Stimulated activated CD4-positive, alpha-beta T cell treated with anti-CD3 and anti-CD28 coated beads, Interleukin-1b, Interleukin-23, amount 100 ng/mL, for 4 hours (primary cell): ENCODE measurements at places on chromosomes 2 and 18.

DNA sequence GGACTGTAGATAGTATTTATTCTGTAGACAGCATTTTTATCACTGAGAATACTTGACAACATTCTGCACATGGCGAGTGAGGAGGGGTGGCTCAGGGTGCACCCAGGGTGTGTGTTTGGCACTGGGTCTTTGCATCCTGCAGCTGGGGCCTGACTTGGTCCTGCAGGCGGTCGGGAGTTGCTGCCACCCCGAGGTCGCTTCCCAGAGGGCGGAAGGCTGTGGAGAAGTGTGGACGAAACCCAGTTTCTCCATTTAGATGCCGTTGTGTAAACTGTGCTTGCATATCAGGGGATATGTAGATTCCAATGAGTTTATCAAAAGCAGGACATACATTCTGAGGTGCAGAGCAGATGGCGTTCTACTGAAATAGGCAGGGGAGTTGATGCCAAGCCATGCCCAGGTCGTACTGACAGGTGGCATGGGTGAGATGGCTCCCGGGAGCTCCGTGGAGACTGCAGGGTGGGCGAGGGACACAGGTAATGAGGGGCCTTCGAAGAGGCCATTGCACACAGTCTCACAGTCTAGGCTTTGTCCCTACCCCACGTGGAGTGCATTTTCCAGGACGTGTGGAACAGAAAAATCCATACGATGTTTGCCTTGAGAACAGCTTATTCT lies 74.5 kb downstream of the RTP5 start:
- DNase-seq = no peak

DNA sequence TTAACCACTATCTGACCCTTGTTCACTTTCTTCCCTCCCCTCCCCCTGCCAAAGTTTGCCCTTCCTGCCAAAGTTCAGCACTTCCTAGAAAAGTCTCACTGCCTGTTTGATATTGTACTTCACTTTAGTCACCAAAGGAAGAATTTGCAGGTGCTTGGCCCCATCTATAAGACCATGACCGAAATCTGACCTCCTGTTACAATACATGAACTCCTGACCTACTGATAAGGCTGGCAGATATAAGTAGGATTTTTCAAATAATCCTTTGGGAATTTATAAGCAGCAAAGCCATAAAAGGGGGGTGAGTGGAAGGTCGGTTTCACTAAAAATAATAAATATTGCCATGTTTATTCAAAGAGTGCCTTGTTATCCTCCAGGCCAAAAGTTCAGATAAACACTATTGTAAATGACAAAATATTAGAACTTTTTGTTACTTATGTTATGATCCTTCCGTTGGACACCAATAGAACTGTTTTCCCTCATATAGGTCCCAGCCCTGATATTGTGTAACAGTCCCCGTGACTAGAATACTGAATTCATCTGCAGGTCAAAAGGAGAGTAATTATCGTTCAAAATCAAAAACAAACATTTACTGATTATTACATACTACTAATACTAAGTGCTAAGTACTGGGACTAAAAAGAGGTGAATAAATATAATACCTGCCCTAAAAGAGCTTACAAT lies 277.6 kb downstream of the EXOC6B start:
- DNase-seq = no peak

DNA sequence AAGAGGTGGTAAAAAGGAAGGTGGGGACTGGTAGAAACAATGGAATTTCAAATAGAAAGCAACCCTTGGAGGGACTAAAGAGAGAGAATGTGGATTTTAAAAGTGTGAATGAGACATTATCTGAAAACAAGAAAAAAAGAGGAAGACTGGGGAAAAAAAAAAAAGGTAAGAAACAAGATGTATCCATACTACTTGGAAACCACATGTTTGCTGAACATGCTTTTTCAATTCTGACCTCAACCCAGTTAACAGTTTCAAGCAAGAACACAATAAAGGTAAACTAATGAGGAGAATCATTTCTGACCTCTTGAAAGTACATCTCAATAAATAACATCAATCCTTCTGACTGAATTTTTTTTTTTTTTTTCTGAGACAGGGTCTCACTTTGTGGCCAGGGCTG lies 2.6 kb downstream of the FARSB start:
- no peak for DNase-seq

DNA sequence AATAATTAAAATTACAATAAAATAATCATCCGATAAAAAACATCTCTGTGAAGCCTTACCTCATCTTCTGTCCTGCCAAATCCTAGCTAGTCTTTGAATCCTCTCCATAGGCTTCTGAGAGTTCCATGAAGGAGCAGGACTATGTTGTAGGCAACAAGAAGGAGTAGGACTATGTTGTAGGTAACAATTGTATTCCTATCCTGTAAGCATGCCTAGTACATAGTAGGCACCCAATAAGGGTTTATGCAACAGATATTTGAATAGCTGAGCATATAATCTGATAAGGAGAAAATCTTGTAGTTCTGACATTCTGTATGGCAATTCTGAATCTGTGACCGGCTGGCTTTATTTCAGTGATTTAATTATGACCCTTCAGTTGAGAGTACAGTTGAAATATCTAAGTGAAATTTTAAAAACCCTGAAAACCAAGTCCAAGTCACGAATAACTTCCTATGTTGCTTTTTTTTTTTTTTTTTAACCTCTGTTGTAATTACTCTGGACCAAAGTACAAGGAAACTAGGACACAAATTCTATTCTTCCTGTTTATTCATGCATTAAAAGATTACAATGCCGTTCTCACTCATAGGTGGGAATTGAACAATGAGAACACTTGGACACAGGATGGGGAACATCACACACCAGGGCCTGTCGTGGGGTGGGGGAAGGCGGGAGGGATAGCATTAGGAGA lies 27.8 kb downstream of the VWA3B start:
- no peak for DNase-seq

DNA sequence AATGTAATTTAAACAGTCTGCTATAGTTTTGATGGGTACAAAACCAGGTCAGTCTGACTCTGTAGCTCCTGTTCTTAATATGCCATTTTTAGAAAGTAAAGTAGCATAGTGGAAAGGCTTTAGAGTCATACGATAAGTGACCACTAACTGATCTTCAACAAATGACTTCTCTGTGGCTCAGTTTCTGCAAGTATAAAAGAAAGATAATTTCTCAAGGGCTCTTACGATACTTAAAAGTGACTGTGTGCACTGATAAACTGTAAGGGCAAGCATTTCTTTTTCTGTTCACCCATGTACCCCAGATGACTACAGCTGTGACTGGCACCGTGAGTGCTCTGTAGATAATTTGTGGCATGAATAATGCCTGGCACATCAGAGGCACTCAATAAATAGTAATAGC lies 178.7 kb downstream of the LCLAT1 start:
- no peak for DNase-seq

- no peak for DNase-seq
Measured at GRCh38 chr2:238441262-238442114, 14.8 kb downstream of the ASB1 start.

DNA sequence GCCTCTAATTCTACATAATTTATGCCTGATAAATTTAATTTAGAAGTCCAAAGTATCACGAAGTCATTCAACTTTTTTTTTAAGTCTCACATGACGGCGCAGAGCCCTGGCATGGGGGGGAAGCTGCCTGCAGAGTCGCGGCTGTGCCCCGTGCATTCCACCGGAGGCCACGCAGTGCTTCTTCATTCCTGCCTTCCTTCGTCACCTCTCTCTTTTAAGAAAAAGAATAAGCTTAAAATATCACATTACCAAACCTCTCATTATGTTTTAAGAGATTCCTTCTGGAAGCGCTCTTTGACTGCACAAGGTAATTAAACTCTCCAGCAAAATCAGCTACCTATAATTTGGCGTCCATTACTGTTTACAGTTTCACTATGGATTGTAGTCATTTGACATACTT lies 20.3 kb upstream of the KIDINS220 start:
- DNase-seq = no peak

GRCh38 chr2:101052147-101052546 lies 50.1 kb downstream of the RPL31 start:
- no peak for DNase-seq

DNA sequence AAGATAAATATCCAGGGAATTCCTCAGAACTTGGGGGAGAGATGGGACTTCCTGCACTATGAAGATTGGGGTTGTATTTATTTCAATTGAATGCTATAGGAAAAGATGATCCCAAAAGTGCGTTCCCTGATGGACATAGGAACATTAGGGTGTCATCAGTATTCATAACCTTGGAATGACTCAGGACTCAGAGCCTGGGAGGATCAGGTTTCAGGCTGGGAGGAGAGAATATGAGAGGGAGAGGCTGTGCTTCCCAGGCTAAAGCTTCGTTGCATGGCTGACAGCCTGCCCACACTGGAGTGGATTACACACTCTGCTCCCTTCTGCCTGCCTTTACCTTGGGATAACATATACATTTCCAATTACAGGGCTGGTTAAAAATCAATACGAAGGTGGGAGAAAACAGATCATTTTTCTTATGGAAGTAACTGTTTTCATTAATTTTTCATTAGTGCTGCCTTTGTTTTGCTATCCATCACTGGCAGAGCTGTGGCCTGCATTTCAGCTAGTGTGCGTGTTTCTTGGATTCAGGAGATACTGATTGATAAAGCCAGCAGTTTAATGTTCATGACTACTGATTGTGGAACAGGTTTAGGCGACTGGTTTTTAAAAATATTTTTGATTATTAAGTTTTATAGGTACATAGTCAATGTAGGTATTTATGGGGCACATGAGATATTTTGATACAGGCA lies 118.7 kb downstream of the KCTD1 start:
- DNase-seq = no peak

GRCh38 chr18:58303363-58303762 lies 259.3 kb downstream of the NEDD4L start:
- no peak for DNase-seq

DNA sequence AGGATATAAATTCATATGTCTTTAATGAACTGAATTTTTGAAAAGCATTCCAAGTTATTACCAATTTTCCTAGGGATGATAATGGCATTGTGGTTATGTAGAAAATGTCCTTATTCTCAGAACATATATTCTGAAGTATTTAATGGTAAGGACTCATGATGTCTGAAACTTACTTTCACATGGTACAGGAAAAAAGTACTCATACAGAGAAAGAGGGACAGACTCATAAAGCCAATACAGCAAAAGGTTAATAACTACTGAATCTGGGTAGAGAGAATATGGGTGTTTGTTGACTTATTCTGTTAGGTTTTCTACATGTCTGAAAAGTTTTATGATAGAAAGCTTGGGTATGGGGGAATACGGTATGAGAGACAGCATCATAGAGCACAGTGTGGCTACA lies 84.3 kb upstream of the SERTAD2 start:
- DNase-seq = no peak

GRCh38 chr2:47043891-47044239 lies 111.2 kb downstream of the STPG4 start:
- DNase-seq = no peak

GRCh38 chr18:67301592-67301991 lies 214.9 kb downstream of the DSEL start:
- no peak for DNase-seq

GRCh38 chr18:56919190-56919589 lies 227.7 kb upstream of the BOD1L2 start:
- DNase-seq = no peak

DNA sequence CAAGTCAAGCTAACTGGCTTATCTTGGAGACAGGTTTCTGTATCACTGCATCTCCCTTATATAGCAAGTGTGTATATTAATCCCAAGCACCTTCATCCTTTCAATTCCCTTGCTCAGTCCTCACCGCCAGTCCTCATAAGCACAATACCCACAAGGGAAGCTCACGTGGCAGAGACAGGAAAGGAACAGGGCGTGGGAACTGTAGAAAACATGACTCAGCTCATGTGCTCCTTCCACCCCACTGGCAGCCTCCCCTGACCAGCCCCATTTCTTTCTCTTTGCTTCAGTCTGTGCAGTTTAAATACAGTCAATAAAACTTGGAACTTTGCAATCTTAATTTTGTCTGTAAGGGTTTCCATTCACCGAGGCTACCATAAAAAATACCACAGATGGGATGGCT lies 36.5 kb upstream of the CDH19 start:
- DNase-seq = no peak

GRCh38 chr18:53747210-53747609 lies 477.3 kb downstream of the MBD2 start:
- DNase-seq = no peak

GRCh38 chr18:28112056-28112470 lies 64.9 kb downstream of the CDH2 start:
- no peak for DNase-seq

DNA sequence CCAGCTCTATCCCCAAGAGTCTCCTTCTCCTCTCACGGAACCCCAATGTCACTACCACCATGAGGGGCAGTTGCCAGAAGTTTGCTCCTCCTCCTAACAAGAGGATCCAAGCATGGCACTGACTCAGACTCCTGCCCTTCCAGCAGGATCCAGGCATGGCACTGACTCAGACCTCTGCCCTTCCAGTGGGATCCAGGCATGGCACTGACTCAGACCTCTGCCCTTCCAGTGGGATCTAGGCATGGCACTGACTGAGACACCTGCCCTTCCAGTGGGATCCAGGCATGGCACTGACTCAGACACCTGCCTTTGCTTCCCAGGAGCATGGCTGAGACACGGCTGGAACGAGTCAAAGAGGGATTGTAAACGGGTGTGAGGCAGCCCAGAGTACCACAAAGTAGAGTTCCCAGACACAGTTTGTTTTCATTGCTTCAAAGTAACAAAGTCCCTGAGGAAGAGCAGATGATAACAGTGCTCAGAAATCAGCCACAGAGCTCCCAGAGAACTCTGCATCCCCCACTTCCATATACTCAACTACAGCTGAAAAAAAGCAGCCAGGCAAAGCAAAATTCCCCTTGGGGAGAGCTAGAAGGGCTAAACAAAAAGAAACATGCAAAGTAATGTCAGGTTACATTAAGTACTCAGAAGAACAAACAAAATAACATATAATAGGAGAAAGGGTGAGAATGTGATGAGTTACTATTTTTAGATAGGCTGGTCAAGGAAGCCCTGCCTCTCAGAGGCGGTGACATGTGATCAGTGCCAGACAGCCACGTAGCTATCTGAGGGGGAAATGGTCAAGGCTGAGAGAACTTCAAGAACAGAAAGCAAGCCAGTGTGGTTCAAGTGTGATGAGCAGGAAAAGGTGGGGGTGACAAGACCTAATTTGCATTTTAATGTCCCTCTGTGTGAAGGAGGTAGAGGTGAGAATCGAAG lies 3.0 kb downstream of the BUB1 start:
- no peak for DNase-seq

DNA sequence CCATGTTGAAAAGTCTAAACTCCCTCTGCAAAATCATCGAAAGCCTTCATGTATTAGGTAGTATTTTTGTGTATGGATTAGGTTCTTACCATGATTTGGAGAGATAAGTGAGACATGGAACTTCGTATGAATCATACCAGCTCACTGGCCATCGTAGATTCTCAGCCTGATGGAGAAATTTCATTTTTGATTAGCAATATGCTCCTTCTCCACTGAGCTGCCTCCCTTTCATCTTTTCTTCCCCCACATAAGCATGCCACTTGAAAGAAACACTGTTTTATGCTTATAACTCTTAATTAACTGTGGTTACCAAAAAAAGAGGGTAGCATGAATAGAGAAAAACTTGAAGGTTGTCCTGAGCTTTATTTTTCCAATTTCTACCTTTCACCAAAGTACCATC lies 111.9 kb downstream of the NCK2 start:
- no peak for DNase-seq
